ENCODE measurements at places on chromosomes 3 and 15. TPM values are rescaled to one million over a fixed set of nuclear protein-coding genes. Genes with fewer than 3 reads are reported as not detected.

The CADPS gene
- not detected for total RNA-seq

The TGM4 gene
- not detected for total RNA-seq

The TRIP4 gene
- 10.7 TPM for total RNA-seq

The TMEM108 gene
- not detected for total RNA-seq

The NTRK3 gene
- not detected for total RNA-seq

The MESP1 gene
- total RNA-seq: 0.19 TPM

The PDHB gene
- total RNA-seq: 32.5 TPM

The PPP1R14D gene
- not detected for total RNA-seq

The P2RY1 gene
- total RNA-seq: 0.06 TPM

All from CD8-positive, alpha-beta T cell (primary cell).